ENCODE measurements at places on chromosomes 11 and 22.

GRCh38 chr11:26896719-26897118 is 97.2 kb upstream of the FIBIN start:
- no peak for DNase-seq

- DNase-seq = no peak
Observed at GRCh38 chr22:28773461-28773867, 969 bp downstream of the CCDC117 start.

GRCh38 chr11:124656774-124657630 is 16.5 kb downstream of the SIAE start:
- no peak for DNase-seq

- no peak for DNase-seq
Observed at GRCh38 chr11:107202241-107202640, 184.0 kb upstream of the GUCY1A2 start.

DNA sequence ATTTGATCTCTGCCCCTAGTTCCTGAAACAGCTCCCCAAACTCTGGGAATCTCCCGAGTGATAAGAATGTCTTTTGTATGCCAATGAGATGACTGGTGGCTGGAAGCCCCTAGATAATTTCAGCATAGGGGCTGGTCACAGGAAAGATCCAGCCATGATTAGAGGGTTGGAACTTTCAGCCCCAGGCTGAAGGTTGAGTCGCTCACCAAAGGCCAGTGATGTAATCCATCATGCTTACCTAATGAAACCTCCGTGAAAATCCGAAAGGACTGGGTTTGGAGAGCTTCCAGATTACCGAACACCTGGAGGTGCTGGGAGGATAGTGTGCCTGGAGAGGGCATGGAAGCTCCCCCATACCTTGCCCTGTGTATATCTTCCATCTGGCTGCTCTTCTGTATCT is 26.0 kb downstream of the LRRC32 start:
- DNase-seq = no peak

All from activated naive CD4-positive, alpha-beta T cell treated with anti-CD3 and anti-CD28 coated beads, Interleukin-2, amount 10 ng/mL, durations not matched to agents 7 days and 5 days (primary cell).